ENCODE measurements at places on chromosomes 12 and 14.

DNA sequence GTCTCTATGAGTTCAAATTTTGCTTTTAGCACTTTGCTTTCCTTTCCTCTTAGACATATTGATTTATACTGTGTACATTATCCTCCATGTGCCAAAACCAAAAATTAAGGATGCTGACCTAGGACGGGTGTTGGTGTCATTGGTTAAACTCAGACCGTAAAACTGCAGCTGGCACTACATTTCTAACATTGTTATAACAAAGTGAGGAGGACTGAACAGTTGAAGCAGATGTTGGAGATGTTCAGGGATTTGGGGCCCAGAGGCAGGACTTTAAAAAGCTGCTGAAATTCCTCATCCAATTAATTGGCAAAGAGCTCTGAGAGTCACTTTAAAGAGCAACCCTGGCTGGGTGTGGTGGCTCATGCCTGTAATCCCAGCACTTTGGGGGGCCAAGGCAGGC lies 72.4 kb downstream of the TMTC1 start:
- DNase-seq: no peak

DNA sequence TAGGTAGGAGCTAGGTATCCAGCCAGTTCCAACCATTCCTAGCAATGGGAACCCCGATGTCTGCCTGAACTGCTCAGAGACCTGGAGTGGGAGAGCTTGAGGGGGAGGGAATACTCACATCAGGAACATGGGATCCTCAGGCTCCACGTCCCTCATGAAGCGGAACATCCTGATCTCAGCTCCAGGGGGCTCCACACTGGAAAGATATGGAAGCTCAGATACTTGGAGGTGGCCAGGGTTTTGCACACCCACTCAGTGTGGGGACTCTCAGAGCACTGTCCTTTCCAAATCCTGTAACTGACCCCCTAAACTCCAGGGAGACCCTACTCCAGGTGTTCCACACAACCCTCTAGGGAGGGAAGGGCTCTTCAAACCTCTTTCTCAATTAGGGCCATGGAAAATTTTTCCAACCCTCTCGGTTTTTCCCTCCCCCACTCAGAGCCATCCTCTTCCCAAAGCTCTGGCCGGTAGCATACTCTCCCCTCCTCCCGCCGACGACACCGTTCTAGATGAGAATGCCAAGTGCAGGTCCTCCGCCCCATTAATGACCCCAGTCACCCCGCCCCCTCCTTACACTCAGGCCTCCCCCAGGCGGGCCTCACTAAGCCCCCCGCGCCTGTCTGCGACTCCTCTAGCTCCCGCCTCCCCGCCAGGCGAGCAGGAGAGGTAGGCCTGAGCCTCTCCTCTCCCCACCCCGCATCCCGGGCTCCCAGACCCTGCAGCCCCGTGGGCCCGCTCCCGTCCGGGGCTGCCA lies 597 bp downstream of the MLF2 start:
- peak; percentile 65 for DNase-seq

DNA sequence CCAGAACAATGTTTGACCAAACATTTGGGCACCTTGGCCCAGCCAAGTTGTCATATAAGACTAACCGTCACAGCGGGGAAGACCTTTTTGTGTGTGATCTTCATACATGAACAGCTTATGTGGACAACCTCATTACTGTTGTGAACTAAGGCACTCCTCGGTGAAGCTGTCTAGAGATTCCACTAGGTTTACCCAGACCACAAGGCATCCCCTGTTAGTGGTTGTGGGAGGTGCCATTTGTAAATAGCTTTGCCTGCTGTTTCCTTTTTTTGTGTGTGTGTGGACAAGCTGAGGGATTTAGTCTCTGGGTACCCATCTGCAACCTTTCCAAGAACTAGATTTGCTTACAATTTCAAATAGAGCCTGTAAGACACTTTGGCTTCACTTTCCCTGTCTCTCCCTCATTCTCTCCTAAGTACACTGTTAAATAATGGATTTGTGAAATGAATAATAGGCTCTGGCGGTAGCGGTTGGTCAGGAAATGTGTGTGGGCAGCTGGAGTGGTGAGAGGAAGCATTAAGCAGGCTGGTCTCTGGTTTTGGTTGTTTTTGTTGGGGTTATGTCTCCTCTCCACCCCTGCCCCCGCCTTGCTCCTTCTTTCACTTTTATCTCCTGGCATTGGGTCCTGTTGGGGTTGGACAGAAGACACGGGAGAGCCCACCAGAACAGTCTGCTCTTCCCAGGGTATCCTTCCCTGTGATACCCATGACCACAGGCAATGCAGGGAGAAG lies 727.6 kb downstream of the VRK1 start:
- no peak for DNase-seq

DNA sequence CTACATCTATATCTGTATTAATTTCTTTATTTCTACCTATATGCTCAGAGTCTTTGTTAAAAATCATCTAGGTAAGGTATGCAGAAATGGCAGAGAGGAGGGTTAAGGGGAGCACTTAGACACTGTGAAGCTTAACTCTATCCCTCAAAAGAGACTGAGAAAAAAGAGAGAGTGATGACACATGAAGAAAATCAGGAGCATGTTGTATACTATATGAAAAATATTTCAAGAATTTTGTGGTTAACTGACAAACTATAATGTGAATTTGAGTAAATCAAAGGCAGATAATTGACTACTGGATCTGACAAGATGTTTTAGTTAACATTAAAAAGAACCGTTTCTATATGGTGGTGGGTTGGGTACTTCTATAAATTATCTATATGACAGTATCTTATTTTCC lies 1814.2 kb upstream of the SEL1L start:
- no peak for DNase-seq

DNA sequence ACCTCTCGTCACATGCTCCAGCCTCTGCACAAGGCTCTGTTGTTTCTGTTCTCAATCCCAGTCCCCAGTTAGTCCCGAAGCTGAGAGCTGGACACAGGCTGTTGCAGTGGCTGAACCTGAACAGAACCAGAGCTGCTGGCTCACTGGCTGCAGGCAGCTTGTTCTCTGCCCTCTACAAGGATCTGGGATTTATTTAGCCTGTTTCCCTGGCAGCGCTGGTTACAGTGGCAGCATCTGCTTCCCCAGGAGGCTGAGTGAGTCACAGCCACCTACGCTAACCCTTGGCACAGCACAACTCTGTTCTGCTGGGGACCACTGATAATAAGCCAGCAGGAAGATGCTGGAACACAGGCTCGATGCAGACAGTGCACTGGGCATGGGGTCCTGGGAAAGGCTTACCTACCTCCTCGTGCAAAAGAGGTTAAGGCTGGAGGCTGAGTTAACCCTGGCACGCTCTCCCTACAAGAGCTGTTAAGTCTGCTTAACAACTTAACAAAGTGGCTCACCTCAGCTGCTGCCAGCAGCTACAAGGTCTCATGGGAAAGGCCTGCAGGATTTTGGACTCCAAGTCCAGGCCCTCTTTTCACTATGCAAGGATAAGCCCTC lies 299.6 kb downstream of the PCNX1 start:
- no peak for DNase-seq

DNA sequence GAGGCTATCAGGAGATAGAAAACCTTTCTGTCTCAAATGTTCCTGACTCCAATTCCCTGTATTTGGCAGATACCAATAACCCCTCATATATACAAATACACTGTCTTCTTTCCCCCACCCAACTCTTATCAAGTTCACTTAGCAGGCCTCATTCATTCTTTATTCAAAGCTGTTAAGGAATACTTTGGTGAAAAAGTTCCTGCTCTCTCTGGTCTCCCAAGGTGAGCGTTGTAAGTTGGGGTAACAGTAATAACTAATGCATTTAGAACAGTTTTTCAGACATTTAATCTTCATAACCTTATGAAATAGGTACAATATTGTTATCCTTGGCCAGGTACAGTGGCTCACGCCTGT lies 3.9 kb upstream of the GDF11 start:
- DNase-seq: no peak

- DNase-seq: no peak
These were observed 48.4 kb upstream of the LIMA1 start for GRCh38 chr12:50331745-50332144.

DNA sequence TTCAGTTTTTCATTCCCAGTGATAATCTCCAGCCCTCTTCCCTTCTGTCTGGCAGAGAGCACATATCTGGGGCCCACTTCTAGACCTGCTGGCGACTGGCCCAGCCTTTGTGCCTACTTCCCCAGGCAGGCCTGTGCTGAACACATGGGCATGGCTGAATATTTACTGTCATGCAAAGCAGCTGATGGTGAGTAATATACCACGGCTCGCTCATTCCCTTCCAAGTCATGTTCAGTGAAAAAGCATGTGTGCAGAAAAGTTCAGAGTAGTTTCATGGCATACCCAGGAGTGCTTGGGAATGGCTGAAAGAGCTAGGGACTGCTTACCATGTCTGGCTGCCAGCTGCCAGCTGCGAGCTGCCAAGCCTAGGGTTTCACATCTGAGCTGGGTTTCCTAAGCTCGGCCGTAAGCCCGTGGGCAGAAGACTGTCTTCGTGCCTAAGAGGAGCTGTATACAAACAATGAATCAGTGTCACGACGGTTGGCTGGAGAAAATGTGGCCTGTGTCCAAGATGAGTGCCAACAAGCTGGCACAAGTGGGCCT lies 179.9 kb upstream of the PELI2 start:
- DNase-seq: no peak

- DNase-seq: no peak
These were observed 49.6 kb upstream of the PRMT8 start for GRCh38 chr12:3441435-3441834.

GRCh38 chr12:58443273-58443980 lies 476.9 kb downstream of the LRIG3 start:
- peak; percentile 38 for DNase-seq

GRCh38 chr12:4526923-4527546 lies 11.7 kb upstream of the RAD51AP1 start:
- DNase-seq: peak; percentile 51

DNA sequence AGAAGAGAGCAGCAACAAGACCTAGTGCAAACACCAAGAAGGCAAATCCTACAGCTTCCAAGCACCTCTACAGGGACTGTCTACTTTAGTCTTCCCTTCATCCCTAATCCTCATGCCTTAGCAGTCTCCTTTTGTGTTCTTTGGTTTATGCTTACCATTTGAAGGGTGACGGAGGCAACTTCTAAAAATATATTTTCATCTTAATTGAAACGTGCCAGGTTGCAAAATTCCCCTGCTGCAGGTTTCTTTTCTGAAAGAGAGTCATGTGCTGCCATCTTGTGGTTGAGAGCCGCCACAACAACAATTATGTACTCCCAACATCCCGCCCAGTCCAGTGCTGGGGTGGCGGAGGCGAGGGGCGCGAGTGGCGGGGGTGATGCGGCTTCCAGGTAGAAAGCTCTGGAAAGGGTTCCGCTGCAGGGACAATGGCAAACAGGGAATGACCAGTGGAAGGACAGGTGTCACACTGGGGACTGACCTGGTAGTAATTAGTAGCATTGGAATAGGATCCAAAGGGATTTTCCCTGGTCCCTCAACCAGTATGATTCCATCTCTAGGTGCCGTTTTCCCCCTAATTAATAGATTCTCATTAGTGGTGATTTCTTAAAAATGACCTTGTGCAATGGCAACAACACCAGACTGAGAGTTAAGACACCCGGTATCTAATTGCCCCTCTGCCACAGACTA lies 80.3 kb upstream of the GNG2 start:
- peak; percentile 72 for DNase-seq

DNA sequence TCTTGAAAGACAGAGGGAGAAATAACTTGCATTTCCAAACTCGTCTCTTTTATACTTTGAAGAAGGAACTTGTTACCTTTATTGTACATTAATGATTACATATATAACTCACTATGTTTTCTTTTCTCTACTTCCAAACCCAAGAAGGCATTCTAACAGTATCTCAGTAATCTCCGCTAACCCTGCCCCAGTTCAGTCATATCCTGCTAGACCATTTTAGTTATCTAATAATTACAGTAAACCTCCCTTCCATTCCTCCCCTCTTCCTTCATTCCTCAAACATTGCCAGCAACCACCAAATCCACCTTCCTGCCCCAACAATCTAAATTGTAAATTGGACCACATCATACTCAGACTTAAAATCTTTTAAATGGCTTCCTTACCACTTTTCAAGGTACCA lies 30.6 kb downstream of the STK38L start:
- no peak for DNase-seq

DNA sequence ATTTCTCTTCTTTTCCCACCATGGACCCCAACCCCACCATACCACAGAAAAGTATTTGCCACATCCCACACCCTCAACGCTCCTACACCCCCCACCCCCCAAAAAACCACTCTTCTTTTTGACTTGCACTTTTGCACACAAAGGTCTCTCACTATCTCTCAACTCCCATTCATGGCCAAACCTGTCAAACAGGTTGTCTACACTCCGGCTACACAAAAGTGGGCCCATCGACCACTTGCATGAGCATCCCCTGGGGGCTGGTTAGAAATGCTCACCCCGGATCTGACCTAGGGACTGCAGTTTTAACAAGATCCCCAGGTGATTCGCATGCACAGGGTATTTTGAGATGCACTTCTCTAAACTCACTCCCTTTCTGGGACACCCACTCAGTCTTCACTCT lies 248.2 kb downstream of the DPF3 start:
- no peak for DNase-seq

DNA sequence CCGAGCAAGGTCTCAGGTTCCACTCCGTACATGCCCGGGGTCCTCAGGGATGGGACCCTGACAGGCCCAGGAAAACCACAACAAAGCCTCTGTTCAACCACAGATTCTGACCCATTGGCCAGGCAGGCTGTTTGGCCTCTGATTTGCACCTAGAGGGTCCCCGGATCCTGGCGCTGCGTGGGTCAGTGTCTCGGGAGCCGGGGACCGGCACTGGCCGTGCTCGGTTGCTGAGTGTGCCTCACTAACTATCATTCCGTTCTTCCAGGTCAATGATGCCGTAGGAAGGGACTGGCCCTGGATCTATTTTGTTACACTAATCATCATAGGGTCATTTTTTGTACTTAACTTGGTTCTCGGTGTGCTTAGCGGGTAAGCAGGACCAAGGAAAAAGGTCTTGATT lies 290.2 kb upstream of the FKBP4 start:
- DNase-seq: no peak

GRCh38 chr12:25005376-25005775 lies 56.5 kb upstream of the BCAT1 start:
- peak; percentile 81 for DNase-seq

DNA sequence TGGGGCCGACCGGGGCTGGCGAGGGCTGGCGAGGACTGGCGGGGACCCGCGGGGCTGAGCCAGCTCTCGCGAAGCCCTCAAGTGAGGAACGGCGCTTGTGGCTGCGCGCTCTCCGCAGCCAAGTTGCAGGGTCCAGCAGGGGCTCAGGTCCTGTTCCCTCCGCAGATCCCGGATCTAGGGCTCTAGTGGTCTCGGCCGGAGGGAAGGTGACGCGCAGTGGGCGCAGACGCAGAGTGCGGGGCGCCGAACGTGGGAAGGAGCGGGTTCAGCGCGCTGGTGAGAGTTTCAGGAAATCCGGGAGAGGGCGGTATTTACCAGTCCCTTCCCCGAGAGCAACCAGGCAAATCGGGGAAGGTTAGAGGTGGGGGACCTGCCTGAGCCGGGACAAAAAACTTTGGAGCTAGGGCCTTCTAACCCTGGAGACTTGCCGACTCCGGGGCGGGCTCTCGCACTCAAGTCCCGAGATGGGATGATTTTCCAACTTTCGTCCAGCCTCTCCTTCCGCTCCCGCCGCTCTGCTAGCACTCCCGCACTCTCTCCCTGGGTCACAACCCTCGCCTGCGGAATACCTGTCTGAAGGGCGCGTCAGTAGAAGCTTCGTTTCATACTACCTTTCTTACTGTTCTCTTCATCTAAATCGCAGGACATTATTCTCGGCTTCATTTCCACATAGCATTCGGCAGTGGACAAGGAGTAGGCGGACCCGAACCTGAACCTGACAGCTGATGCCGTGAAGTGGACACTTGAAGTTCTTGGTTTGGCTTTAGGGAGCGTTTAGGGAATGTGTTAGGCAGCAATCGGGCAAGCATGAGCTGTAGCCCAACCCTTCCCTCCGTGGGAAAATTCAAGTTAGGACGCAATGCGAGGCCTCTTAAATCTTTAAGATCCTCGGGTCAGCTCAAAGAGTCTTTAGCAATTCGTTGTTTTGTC lies 13.6 kb upstream of the PAX9 start:
- no peak for DNase-seq

Measured in NAMALWA (cell line).